ENCODE measurements at places on chromosomes 1 and 21. TPM values are rescaled to one million over a fixed set of nuclear protein-coding genes. Genes with fewer than 3 reads are reported as not detected.

Gene WDR64
- total RNA-seq = not detected

Gene TFF1
- not detected for total RNA-seq

Gene FOXO6
- not detected for total RNA-seq

Gene THEM5
- not detected for total RNA-seq

Gene AMY1B
- total RNA-seq = not detected

Gene FMO5
- 2.1 TPM for total RNA-seq

Gene LHX8
- 8.6 TPM for total RNA-seq

Gene ZNF593OS
- not detected for total RNA-seq

Gene ORC1
- 18.4 TPM for total RNA-seq

Gene COL16A1
- total RNA-seq = 6.9 TPM

Gene ABCA4
- 0.10 TPM for total RNA-seq

Gene EFNA3
- 0.48 TPM for total RNA-seq

Gene WNT4
- total RNA-seq = not detected

Gene CPT2
- 17.4 TPM for total RNA-seq

Gene NR1I3
- not detected for total RNA-seq

Gene MATN1
- 0.20 TPM for total RNA-seq

Gene SYT11
- total RNA-seq = 8.5 TPM

Gene PLA2G2D
- not detected for total RNA-seq

Gene FMO2
- total RNA-seq = under 0.01 TPM

Gene MSH4
- 0.10 TPM for total RNA-seq

Gene COL8A2
- total RNA-seq = 0.88 TPM

Gene RHEX
- total RNA-seq = not detected

Gene UBQLN4
- 19.6 TPM for total RNA-seq

Gene CEPT1
- total RNA-seq = 38.7 TPM

Measured in RPMI7951 (cell line).